GM12892 (cell line): ENCODE measurements at places on chromosomes 2 and 18.

- no peak for DNase-seq
These were observed 34.5 kb downstream of the LRRFIP1 start for GRCh38 chr2:237661799-237662328.

DNA sequence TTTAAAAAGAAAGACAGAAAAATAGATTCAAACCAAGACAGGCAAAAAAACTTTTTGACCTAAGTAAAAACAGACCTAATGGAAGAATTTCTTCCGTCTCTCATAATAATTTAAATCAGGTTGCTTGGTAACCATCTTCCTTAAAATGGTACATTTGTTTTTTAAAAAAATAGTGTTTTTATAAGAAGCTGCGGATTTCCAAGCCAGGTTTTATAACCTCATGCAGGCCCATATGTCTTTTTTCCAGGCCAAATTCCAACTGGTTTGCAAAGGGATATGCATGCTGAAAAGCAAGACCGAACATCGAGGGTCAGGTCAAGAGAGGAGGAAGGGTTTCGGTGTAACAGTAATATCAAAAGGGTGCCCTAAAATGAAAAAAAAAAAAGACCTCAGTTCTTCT, 172.9 kb downstream of the MAIP1 start:
- DNase-seq: no peak

DNA sequence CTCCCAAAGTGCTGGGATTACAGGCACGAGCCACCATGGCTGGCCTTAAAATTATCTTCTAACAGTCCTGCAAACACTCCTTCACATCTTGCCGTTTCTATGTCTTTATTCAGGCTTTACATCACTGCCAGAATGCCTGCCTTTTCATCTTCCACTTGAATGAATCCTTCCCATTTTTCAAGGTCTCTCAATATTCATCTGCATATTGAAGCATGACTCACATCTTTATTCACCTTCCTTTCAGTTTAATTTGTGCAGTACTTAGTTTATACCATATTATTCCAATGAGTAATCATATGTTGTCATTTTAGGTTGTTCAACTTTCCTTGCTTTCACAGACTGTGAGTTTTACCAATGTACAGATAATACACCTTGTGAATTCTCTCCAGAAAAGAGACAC, 510.1 kb upstream of the PIK3C3 start:
- DNase-seq: no peak

DNA sequence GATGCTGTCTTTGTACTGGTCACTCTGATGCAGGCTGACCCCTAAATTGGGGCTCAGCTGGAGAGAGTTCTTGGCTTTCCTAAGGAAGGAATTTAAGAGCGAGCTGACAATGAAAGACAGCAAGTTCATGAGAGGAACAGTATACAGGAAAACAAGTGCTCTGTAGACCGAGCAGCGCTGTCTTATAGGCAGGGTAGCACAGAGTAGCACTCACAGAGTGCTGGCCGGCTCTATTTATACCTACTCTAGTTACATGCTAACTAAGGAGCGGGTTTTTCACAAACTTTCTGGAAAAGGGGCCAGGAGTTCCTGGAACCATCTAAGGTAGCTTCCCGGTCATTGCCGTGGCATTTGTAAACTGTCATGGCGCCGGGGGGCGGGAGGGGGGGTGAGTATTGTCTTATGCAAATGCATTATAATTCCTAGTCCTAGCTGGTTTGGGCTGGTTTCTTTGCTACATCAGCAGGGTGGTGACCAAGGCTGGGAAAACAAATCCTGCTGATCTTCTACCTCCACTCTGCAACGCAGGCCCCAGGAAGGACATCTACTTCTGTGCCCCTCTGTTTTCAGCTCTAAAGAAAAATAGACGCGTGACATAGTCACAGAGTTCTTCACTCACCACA, 31.6 kb upstream of the MAP3K20 start:
- no peak for DNase-seq

GRCh38 chr2:221447310-221447709, 124.8 kb downstream of the EPHA4 start:
- DNase-seq: no peak

DNA sequence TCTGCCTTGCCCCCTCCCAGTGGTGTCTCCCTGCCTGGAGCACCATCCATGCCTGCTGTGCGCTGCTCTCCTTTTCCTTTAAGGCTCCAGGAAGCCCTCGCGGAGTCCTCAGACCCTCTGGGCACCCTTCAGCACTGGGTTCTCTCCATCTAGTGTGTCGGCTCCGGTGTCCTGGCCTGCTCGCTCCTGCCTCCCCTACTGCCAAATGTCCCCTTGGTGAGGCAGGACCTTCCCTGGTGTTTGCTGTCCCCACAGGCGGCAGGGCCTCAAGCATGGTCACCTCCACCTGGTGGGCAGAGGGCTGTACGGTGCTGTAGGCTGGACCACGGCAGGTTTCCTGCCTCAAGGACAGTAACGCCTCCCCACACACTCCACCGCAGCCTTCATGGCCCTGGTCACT, 90.2 kb downstream of the DGKD start:
- DNase-seq: no peak

DNA sequence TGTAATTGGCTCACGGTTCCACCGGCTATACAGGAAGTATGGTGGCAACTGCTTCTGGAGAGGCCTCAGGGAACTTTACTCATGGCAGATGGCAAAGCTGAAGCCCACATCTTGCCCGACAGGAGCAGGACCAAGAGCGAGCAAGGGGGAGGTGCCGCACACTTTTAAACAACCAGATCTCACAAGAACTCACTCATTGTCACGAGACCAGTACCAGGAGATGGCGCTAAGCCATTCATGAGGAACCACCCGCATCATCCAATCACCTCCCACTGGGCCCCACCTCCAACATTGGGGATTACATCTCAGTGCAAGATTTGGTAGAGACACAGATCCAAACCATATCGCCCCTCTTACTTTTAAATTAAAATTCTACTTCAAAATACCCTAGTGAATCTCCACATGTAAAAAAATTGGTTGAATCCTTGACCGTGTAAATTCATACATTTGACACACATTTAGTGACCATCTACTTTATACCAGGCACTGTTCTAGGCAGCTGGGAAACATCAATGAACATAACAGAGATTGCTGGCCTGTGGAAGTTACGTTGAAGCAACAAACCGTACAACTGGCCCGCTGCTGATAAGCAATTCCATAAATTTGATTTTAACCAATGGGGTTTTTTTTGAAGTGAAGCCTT, 87.6 kb downstream of the ALPK2 start:
- DNase-seq: no peak

DNA sequence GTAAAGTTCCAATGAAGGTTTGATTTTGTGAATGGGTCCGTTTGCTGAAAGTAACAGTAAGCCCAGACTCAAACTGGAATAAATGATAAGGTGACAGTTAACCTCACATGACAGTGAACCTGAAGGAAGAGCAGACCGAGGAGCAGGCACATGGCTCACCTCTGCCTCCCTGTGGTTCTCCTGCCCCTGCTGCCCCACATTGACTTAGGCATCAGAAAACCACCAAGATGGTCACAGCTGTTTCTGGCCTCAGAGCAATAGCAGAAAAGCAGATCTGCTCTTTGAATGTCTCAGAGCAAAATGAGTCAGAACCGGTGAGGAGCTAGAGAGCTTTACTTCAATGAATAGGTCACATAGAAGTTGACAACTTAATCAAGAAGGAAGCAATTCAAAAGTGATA, 487.6 kb downstream of the METTL4 start:
- no peak for DNase-seq

DNA sequence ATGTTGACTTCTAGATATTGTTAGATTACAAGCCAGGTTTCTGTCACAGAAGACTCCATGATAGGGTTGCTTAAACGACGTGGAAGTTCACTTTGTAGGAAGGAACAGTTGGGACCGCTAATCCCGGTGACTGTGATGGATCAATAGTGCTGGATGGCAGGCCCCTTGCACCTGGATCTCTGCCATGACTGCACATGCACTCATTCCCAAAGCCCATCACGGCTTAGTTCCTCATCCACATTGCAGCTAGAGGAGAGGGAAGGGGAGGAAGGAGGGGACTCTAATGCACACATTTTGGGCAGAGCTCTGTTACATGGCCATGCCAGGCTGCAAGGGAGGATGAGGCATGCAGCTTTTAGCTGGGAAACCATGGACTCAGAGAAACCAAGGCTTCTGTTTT, 773.7 kb upstream of the RAB6C start:
- no peak for DNase-seq

DNA sequence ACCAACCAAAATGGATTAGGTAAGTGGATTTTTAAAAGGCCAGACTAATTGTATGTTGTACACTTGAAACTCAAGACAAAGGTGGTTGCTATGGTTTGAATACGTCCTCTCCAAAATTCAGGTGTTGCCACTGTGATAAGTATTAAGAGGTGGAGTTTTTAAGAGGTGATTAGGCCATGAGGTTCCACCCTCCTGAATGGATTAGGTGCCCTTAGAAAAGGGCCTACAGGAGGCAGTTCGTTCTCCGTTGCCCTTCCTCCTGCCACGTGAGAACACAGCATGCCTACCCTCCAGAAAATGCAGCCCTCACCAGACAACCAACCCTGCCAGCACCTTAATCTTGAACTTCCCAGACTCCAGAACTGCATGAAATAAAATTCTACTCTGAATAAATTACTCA, 51.2 kb downstream of the CHMP3 start:
- no peak for DNase-seq

- DNase-seq: no peak
These were observed 21.9 kb downstream of the CHMP3 start for GRCh38 chr2:86541334-86541733.

- DNase-seq: no peak
These were observed 111.2 kb upstream of the HDAC4 start for GRCh38 chr2:239512054-239512453.

DNA sequence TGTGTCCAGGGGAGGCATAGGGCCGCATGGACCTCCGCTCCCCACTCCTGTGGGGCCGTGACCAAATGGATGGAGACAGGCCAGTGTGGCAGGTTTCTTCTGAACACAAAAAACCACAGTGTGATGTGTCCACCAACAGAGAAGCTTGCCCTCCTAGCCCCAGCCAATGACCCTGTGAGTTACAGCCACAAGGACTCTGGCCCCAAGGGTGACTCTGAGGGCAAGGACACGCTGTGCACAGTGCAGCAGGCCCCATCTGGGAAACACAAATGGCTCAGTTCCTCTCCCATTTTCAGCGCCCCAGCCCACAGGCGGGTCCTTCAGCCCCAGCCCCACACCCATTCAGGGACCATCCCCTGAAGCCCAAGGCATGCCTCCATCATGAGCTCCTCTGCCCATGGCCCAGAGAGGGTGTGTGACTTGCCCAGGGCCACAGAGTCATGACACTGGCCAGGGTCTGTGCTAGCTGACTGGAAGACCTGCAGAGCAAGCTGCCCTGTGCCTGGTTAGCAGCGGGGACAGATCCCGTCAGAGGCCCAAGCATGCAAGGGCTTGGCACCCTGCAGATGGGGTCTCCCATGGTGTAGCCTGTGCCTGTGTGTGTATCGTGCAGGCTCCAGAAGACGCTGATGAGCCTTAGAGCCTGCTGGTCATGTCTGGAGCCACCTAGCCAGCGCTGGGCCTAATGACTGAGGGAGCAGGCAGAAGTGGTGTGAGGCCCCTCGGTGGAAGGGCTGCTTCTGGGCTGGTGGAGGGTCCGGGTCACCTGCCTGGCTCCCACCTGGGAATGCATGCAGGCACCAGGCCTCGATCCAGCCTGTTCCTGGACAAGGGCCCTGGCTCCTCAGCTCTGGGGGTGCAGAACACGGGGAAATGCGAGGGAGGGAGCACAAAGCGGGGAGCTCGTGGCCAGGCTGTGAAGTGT, 47.7 kb downstream of the HS6ST1 start:
- no peak for DNase-seq

DNA sequence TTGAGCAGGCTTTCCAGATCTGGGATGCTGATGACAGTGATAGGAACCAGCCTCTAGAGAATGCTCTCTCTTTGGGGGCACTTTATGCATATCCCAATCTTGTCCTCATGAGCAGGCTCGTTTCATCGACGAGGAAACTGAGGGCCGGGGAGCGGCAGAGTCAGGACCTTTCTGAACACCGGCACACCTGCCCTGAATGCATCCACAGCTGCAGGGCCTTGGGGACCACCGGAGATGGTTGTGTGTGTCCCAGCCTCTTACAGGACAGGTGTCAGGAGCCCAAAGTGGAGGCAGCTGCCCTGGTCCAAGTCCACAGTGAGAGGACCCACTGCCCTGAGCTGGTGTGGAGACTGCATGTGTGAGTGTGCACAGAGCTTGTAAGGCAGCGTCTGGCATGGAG, 47.6 kb upstream of the FAHD2A start:
- DNase-seq: no peak

DNA sequence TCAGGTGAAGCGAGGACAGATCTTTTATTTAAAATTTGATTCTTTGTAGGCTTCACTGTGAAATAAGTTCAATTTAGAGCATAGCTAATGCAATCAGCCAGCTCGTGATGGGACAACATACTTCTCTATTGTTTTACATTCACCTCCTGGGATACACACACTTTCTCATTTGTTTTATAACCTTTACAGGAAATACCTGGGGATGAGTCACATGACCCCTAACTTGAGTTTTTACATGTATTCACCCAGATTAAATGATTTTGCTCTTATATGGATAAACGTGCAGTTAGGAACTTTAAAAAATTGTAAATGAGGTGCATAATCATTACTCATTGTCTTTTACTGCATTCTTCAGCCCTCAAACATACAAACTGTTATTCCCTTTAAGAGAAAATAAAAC, 152.1 kb downstream of the NEDD4L start:
- no peak for DNase-seq

DNA sequence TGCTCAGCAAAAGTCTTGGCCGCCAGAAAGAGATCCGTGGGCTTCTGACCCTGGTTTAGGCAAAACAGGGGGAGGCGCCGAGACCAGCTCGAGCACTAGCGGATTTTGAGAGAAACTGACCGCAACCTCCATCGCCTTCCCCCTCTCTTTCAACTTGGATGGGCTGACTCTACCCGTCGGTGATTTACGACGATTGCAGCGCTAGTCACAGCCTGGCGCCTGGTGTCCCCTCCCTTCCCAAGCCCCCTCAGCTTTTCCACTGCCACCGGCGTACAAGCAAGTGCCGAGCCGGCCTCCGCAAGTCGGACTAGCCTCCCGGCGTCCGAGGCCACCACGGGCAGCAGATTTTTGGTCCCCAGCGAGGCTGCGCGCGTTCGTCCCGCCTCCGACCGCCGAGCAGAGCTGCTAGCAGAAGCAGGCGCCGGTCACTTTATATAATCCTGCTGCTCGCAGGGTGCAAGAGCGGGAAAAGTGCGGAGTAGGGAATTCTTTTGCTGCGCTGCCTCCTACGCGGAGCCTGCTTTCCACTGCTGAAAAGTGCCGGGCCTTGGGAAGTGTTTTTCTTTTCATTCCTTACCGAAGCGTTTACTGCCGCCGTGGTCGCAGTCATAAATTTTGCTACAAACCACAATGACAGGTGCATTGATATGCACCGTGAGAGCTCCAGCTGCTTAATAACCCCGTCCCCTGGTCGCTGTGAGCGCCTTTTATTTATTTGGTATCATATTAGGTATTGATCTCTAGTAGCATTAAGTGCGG, 7.7 kb downstream of the HOXD3 start:
- DNase-seq: no peak
